ENCODE measurements at places on chromosomes 6 and 20.

DNA sequence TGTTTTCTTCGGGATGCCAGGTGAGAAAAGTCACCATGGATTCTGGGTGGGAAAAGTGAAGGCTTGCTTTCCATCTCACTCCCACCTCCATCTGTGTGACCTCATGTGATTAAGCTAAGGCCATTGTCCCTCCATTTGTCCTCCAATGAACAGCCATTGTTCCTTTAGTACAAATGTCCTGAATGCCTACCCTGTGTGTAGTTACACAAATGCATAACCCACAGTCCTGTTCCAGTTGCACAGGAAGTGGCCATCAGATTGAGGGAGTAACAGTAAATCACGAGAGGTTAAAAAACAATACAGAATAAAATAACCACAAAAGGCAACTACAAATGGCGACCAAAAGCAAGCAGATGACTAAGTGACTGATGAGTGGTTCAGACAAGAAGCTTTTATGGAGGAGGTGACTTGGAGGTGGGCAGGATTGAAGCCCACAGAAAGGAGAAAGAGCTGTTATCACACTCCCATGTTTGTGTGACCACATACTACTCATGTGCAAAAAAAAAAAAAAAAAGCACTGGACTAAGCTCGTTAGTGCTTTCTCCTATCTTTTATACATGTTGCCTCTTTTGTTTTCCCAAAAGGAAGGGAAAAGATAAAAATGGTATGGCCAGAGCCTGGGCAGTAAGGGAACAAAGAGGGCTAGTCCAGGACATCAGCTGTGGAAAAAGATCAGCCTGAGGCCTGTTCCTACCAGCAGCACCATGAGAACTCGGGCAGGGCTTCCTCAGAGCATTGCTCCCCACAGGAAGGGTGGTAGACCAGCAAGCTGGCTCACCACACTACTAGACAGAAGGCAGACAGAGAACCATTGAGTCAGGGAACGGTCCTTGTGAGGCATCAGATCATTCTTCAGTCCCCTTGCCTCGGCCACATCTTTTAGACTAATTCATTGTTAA is 111.0 kb downstream of the TFAP2A start:
- no peak for DNase-seq

- DNase-seq, result no peak
Measured at GRCh38 chr6:4806791-4807190, 30.6 kb downstream of the CDYL start.

- no peak for DNase-seq
Measured at GRCh38 chr6:133778414-133779130, 110.3 kb upstream of the TCF21 start.

DNA sequence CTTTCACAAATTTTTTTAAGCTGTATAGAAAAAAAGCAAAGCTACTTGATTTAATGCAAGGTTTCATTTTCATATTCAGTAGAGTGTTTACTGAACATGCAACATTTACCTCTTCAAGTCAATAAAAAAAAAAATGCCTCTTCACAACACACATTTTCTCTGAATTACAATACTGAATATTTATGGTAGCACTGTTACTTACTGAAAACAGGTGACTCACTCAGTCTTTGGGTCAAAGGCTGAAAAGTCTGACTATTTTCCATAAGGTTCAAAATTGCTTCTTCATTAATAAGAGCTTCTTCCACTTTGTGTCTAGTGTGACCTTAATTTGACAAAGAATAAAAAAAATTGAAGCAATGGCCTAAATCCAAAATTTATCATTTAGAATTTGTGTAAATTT is 101.9 kb downstream of the REV3L start:
- no peak for DNase-seq

- no peak for DNase-seq
Measured at GRCh38 chr6:169169941-169170582, 83.6 kb downstream of the THBS2 start.

DNA sequence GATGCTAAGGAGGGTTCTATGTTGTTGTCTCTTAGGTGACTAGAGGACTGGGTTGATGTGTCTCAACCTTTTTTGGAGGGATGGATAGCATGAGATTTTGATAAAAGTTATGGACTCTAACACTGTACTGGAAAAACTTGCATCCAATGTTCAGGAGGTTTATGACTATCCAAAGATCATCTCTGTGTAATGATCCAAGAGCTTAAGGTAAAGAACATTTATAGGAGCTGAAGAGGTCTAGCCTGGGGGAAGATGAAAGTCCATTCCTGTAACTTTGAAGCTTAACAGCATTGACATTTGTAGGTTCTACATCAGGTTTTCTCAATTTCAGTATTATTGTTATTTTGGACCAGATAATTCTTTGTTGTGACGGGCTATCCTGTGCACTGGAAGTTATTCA is 48.9 kb downstream of the ESF1 start:
- no peak for DNase-seq

- DNase-seq, result no peak
Measured at GRCh38 chr6:39973661-39974060, 39.4 kb upstream of the MOCS1 start.

Measured in C1 segment of cervical spinal cord (tissue), 14 donors.